ENCODE measurements at places on chromosomes 6 and 20.

- DNase-seq = no peak
Measured at GRCh38 chr20:59903621-59904020, 29.8 kb downstream of the SYCP2 start.

GRCh38 chr6:71599359-71599758 lies 287.0 kb upstream of the RIMS1 start:
- no peak for DNase-seq

GRCh38 chr20:19885939-19886660 lies 128.0 kb downstream of the RIN2 start:
- no peak for DNase-seq

GRCh38 chr6:133697666-133698065 lies 191.2 kb upstream of the TCF21 start:
- no peak for DNase-seq

DNA sequence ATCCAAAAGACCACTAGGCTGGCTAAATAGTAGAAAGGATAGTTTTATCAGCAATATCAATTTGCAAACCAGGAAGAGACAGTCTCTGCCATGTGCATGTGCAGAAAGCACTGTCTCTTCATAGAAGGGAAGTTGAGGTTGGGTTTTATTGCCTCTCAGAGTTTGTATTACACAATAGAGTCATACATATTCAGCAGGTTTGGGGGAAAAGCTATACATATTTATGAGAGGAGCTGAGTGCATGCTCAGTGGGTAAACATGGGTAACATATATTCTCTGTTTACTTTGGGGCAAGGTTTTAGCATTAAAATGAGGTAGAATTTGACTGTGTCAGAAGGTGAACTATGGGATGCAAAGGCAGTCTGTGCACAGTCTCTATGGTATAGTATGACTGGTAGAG lies 14.9 kb downstream of the TMEM170B start:
- DNase-seq = no peak

DNA sequence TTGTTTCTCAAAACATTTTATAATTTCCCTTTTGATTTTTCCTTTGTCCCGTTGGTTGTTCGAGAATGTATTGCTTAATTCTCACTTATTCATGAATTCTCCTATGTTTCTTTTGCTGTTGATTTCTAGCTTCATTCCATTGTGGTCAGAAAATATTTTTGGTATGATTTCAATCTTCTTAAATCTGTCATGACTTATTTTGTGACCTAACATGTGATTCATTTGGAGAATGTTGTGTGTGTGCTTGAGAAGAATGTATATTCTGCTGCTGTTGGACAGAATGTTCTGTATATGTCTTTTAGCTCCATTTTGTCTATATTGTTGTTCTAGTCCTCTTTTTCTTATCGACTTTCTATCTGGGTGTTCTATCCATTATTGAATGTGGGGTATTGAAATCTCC lies 286.2 kb upstream of the RNF217 start:
- no peak for DNase-seq

Measured in activated CD8-positive, alpha-beta memory T cell treated with anti-CD3 and anti-CD28 coated beads for 4 hours (primary cell).